ENCODE measurements at places on chromosomes 1 and 21. TPM values are rescaled to one million over a fixed set of nuclear protein-coding genes. Genes with fewer than 3 reads are reported as not detected.

DNA sequence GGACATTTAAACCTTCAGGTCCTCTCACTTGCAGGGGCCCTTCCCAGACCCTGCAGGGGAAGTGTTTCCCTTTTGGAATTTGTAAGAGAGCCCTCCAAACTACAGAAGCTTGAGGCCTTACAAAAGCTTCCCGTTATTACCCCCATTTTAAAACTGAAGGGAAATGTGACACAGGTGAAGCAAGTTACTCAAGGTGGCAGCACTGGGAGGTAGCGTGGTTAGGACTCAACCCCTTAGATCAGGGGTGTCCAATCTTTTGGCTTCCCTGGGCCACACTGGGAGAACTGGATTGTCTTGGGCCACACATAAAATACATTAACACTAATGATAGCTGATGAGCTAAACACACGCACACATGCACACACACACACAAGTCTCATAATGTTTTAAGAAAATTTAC, 15.8 kb upstream of the ZC3H12A start:
- no peaks in the 10 kb centered on the region for H3K36me3 ChIP-seq
- DNase-seq, result no peak
- H3K4me3 ChIP-seq, result no peak overlapping the region
- H3K4me1 ChIP-seq, result peaks cover 5% of the 10 kb centered on the region

DNA sequence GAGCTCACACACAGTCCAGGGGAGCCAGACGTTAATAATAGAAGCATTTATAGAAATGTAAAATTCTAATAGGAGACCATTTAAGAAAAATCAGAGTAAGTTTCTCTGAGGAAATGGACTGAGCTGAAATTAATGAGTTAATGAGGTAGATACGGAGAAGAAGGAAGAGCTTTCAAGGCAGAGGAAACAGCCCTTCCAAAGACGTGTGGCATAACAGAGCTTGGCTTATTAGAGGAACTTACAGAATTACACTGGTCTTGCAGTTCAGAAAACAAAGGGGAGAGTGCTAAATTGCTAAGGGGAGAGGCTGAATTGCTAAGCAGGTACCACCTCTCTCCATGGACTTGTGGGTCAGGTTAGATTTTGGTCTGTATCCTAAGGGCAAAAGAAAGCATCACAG, 8.2 kb upstream of the PIGK start:
- no peak for DNase-seq
- no peak overlapping the region for H3K27ac ChIP-seq

- H3K36me3 ChIP-seq, result no peaks in the 10 kb centered on the region
- H3K27me3 ChIP-seq, result peaks cover 17% of the 10 kb centered on the region
Measured at GRCh38 chr1:200530623-200531261, 89.8 kb downstream of the KIF14 start.

DNA sequence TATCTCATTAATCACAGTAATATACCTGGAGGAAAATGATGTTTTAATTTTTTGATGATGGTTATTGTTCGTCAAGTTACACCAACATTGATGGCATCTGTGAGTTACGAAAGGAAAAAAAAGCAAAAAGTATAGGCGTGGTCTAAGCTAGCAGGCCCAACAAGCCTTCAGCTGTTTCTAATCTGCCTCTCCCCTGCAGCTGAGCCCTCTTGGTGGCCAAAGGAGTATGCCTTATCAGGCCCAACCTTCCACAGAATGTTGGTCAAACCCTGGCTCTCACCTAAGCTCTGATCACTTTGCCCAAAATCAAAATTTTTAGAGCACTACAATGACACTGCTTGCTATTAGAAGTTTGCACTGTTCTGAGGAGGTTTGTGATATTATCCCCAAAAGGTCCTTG, 4.9 kb downstream of the C1orf105 start:
- H3K4me3 ChIP-seq, result no peak overlapping the region
- DNase-seq, result no peak
- no peaks in the 10 kb centered on the region for H3K27me3 ChIP-seq

S100A7 gene
- not detected for total RNA-seq

DNA sequence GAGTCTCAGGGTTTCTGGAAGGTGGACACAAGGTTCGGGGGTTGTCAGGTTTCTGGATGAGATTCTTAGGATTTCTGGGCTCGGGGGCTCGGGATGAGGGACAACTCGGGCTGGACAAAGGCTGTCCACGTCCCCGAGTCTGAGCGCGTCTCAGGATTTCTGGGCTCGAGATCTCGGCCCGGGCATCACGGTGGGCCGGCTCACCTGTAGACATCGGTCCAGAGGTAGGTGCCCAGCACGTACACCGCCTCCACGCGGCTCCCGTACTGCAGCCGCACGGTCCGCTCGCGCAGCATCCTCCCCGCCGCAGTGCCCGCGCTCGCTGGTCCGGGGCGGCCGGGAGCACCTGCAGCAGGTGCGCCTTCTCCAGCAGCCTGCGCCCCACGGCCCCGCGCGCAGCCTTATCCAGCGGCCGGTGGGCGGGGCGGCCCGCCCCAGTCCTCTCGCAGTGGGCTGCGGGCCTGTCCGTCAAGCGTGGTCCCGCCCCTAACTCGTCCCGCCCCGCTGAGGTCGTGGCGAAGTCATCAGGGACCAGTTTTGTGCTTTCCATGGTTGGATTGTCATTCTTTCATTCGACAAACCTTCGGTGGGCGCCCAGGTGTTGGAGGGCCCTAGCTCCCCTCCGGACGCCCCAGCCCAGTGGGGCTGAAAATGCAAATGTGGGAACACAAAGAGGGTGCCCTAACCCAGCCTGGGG, at the start of gene PADI2:
Gene PADI2, minus strand, starts transcription at position 376 of the 697 bp plus-strand sequence. Its CDS starts 80 bp downstream, at position 296.
- peak within 1 kb of the TSS; percentile 71 for H3K4me3 ChIP-seq
- peaks cover 14% of the 10 kb centered on the region for H3K27me3 ChIP-seq
- peaks cover 42% of the 10 kb centered on the region for H3K4me1 ChIP-seq
- DNase-seq, result no peak
- no peak within 1 kb of the TSS for H3K27ac ChIP-seq

DNA sequence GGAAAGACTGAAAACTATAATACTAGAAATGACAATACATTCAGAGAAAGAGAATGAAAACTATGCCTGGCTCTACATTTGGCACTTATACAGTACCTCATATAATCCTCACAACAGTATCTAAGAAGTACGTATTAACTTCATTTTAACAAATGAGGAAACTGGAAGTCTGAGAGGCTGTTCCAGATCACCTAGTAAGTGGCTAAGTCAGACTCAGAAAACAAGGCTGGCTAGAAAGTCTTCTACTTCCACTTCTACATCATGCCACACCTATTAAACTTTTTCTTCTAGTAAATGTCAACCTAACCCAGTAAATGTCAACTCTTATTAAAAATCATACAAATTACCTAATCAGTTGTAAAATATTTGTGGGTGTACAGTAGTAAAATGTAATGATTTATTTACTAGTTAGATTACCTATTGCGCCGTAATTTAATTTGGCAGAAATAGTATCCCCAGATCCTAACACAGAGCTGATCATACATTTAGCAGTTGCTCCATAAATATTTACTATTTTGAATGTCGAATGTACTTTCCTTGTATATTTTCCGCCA, 36.8 kb upstream of the ASPM start:
- DNase-seq, result no peak
- peaks cover 3% of the 10 kb centered on the region for H3K4me1 ChIP-seq
- H3K36me3 ChIP-seq, result peaks cover 41% of the 10 kb centered on the region
- no peak overlapping the region for H3K4me3 ChIP-seq

CELA3A gene
- not detected for total RNA-seq

All from osteocyte (in vitro differentiated cells).